ENCODE measurements at places on chromosomes 12 and 14. TPM values are rescaled to one million over a fixed set of nuclear protein-coding genes. Genes with fewer than 3 reads are reported as not detected.

DNA sequence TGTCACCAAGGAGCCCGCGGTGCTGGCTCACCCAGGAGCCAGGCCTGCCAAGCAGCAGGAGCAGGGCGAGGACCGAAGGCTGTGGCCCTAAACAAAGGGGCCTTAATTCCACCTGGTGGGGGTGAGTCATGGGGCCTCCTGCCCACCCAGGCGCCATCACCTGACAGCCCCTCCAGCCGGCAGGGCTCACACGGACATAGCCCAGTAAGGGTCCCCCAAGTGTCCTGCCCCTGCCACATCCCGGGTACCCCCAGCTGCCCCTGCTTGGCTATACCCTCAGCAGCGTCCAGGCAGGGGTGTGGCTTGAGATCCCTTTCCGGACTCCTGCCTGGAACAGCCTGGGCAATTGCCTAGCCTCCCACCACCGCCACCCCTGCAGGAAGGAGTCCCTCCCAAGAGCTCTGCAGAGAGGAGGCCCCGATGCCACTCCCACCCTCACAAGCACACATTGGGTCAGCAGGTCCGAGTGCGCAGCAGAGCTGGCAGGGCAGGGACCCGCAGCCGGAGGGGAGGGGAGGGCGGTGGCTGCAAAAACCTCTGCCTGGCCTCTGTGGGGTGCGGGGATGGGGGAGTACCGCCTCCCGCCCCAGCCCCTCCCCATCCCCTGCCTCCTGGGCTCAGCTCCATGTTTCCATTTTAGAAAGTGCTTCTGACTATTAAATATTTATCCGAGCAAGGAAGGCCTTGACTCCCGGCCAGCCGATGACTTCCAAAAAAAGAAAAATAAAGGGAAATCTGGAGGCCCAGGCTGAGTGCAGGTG, 4.6 kb downstream of the AHNAK2 start:
- no peak for DNase-seq

DNA sequence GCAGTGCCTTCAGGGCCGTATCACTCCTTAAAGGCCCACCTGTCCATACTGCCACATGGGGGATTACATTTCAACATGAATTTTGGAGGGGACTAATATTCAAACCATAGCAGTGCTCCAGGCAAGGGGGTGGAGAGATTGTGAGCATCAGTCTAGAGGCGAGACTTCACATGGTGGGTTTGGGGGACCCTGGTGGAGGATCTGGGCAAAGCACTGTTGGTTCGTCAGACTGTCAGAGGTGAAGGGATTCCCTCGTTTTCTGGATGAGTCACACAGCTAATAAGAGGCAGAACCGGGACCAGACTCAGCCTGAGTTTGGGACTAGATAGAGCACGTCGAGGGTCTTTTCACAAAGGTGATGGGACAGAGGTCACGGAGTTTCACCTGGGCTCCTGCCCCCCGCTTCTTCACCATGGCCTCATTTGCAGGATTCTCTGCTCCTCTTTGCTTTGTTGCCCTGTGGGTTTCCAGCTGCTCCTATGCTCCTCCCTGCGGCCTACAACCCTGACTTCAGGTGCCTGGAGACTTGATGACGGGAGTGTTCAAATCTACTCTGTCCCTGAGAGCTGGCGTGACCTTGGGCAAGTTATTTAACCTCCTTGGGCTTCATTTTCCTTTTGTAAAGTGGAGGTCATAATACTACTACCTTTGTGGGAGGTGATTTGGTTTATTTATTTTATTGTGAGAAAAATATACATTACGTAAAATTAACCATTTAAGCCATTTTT, 41.5 kb downstream of the TEAD4 start:
- DNase-seq: no peak

- no peak for DNase-seq
Observed at GRCh38 chr12:53171725-53172329, 8.7 kb upstream of the ZNF740 start.

- no peak for DNase-seq
Observed at GRCh38 chr14:56617084-56617483, 37.5 kb downstream of the TMEM260 start.

The GNPTAB gene
- 64.7 TPM for total RNA-seq

GRCh38 chr12:14239350-14239934, 126.0 kb upstream of the ATF7IP start:
- peak; percentile 9 for DNase-seq

The TDRD9 gene
- total RNA-seq: 0.44 TPM
